Activated CD4-positive, alpha-beta T cell treated with anti-CD3 and anti-CD28 coated beads, Interleukin-10, Interleukin-2, amounts not matched to agents 100 ng/mL and 50 ng/mL, durations not matched to agents 16 hours and 8 hours (primary cell): ENCODE measurements at places on chromosomes 11 and 22.

DNA sequence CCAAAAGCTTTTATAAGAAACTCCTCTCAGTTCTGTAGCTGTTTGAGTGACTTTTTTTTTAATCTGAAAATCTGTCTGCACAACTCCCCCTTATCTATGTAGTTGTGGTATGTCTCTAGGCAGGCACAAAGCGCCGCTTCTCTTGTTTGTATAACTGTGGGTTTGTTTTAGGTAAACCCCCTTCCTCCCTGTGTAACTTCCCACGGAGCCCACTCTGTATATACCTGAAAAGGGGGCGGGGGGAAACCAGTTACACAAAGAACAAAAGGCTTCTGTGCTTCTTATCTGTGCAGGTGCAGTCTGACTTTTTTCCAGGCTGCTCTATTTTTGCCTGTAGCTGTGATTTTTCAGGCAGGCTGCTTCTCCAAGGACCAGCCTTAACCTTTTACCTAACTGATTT lies 13.2 kb downstream of the OR10AG1 start:
- DNase-seq, result no peak

GRCh38 chr11:22246992-22247391 lies 54.1 kb downstream of the ANO5 start:
- no peak for DNase-seq

DNA sequence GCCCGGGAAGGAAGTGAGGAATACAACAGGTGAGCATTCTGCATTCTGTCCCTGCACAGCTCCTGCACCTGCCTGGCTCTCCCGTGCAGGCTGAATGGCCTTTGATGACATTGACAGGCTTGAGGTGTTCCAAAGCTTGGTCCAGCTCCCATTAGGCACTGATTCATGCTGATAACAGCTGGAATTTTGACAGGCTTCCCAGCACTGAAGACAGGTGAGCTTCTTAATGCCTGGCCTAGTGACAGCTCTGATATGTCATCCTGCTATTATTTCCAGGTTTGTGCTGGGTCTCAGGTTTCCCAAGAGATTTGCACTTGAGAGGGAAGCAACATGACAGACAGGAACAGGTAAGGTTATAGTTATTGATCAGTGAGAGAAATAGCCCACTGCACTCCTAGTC lies 58.0 kb upstream of the MTNR1B start:
- DNase-seq, result no peak

- DNase-seq, result peak; percentile 81
These were observed 20.3 kb downstream of the TMPRSS5 start for GRCh38 chr11:113685654-113686359.

GRCh38 chr11:50181334-50181733 lies 148.7 kb downstream of the OR4C45 start:
- DNase-seq, result no peak
